ENCODE measurements at places on chromosomes 4 and X. TPM values are rescaled to one million over a fixed set of nuclear protein-coding genes. Genes with fewer than 3 reads are reported as not detected.

DNA sequence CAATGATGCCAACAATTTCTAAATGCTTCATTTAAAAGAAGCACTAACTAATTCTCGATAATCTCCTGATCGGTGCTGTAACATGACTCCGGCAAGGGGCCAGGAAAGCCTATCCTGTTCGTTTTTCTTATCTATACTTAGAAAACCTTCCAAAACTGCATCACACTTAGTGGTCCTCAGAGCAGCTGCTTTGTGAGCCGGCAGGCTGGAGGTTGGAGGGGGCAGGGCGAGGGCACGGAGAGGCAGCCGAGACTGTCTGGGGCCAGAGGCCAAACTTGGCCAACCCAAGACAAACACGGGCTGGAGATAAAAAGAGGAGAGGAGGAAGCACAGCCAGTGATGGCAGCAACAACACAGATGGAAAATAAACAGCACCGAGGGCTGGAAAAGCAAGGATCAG, 455.7 kb downstream of the BCOR start:
- DNase-seq: no peak

- DNase-seq: peak; percentile 67
Measured at GRCh38 chrX:40644821-40645358, 2.5 kb downstream of the CXorf38 start.

- DNase-seq: no peak
Measured at GRCh38 chrX:119624951-119625668, 18.9 kb upstream of the NKRF start.

DNA sequence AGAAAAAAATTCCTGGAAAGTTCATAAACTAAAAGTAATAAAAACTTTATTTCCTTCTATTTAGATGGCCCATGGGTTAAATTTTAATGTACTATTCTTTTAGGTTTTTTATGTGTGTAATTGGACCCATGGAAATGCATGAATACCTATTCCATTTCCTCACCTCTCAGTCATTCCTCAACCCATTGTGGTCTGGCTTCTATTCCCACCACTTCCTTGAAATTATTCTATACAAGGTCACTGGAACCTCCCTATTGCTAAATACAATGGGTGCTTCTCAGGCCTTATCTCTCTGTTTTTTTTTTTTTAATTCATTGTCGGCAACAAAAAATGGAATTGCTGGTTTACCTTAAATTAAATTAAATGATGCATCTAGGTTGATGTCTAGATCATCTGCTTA, 17.2 kb downstream of the SLC39A8 start:
- DNase-seq: no peak

- DNase-seq: no peak
Measured at GRCh38 chr4:148447681-148448080, 5.5 kb upstream of the NR3C2 start.

GRCh38 chrX:132146456-132146855, 18.6 kb upstream of the FRMD7 start:
- no peak for DNase-seq

- DNase-seq: peak; percentile 37
Measured at GRCh38 chrX:108516184-108516583, 76.5 kb downstream of the COL4A5 start.

DNA sequence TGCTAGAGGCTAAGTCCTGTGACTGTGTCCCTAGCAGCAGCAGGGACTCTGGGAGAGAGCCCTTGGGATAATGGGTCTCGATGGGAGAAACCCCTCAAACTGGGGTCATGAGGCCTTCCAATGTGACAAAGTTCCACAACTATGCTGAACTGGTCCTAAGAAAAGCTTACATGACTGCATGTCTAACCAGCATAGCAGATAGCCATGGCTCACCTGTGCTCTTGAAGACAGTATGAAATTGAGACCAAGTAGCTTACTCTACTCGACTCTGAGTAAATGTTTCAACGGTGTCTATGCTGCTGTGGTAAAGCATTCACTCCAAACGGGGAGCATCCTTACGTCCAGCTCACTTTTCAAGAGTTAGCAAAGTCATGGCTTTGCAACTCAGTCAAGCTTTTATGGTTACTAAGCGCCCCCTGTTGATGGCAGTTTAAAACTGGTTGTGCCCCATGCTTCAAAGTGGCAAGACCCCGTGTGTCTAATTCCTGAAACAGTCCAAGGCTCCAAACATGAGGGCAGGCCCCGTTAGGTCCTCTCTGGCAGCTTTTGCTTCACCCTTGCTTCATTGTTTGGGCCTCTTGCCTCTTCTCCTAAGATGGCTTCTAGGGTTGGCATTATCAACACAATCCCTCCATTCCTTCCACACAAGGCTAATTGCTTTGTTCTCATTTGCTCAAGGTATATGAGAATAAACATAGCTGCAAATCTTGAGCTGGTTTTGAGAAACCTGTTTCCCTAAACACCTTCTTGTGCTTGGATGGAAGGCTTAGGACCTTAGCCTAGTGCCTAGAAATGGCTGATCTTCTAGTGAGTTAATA, 46.6 kb downstream of the CCNG2 start:
- DNase-seq: peak; percentile 86

DNA sequence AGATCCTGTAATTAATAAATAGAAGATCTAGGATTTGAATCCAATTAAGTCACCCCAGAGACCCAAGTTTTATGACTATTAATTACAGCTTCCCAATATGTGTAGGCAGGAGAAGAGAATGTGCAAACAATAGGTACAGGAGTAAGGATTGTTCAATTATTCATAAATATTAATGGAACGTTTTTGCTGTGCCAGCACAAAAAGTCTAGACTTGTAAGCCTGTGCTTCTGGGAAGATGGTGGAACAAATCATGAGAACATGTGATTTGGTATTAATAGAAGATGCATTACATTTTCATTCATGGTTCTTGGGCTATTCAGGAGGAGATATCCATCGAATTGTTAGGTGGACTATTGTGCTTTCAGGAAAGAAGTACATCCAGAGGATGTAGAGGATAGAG, 1240.9 kb downstream of the STIM2 start:
- DNase-seq: no peak

GRCh38 chr4:26181616-26182015, 139.2 kb upstream of the RBPJ start:
- peak; percentile 48 for DNase-seq

The SLC49A3 gene
- total RNA-seq: 3.9 TPM

The EDA gene
- total RNA-seq: 0.26 TPM
